ENCODE measurements at places on chromosomes 12 and 14. TPM values are rescaled to one million over a fixed set of nuclear protein-coding genes. Genes with fewer than 3 reads are reported as not detected.
A peak's percentile ranks its signal among the peaks of the same experiment; 100 is the strongest.

The NELL2 gene
- 633 TPM for total RNA-seq

The HOXC12 gene
- total RNA-seq: not detected

The P2RX2 gene
- not detected for total RNA-seq

The PLBD1 gene
- total RNA-seq: 0.86 TPM

The TMEM30B gene
- total RNA-seq: 4.1 TPM

GRCh38 chr12:75457191-75457590 is 23.4 kb upstream of the GLIPR1 start:
- no peak for DNase-seq

- DNase-seq: no peak
These were observed 181.3 kb downstream of the ZFP36L1 start for GRCh38 chr14:68611599-68611998.

DNA sequence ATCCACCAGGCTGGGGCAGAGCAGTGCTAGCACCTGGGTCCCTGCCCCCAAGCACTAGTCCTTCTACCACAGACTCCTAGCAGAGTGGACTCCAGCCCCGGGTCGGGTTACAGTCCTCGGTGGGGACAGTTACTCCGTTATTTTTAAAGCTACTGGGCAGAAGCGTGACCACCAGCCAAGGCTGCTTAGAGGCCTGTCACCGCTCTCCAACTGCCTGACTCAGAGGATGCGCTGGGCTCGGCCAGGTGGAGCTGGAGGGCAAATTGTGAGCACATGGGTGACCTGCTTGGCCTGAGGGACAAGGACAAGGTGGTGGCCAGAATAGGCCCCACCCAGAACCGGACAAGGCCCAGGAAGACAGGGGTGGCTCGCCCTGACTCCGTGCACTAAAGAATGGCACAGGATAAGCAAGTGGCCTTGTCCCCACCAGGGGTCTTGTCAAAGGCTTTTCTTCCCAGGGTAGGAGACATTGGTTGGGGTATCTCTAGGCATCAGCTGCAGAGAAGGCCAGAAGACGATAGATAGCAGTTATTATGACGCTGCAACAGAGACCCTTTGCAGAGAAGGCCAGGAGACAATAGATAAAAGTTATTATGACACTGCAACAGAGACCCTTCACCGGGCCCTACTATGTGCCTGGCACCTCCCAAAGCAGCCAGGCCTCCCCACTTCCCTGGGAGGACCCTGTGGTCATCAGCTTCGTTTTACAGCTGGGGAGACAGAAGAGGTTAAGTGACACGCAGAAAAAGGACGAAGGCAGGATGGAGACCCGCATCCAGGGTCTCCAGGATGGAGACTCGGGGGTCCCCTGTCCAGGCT is 1.6 kb downstream of the ABCB9 start:
- no peak for DNase-seq

- no peak for DNase-seq
These were observed 80.7 kb downstream of the KCNA5 start for GRCh38 chr12:5124401-5124800.

DNA sequence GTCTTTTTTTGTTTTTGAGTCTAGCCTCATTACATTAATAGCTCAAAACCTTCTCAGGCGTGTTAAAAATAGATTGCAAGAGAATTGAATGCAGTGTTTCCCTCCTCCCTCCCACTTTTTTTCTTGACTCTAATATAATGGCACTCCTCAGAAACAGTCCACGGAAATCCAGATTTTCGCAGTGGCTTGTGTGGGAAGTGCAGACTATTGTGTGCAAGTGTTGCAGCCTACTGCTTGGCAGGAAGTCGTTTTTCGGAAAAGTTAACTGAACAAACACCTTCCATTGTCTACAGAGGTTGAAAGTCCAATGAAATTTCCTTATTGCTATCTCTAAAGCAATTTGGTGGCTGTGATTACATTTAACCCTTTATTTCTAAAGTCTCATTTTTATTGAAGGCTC is 147.9 kb upstream of the E2F7 start:
- DNase-seq: no peak

GRCh38 chr12:123115409-123116121 is 35.3 kb downstream of the PITPNM2 start:
- peak; percentile 30 for DNase-seq
